ENCODE measurements at places on chromosomes 13 and 19. TPM values are rescaled to one million over a fixed set of nuclear protein-coding genes. Genes with fewer than 3 reads are reported as not detected.

The WDR87 gene
- not detected for total RNA-seq

The DAND5 gene
- total RNA-seq = 0.11 TPM

The ZNF432 gene
- total RNA-seq = 13.6 TPM

The IQCN gene
- total RNA-seq = 0.48 TPM

The IGSF23 gene
- not detected for total RNA-seq

DNA sequence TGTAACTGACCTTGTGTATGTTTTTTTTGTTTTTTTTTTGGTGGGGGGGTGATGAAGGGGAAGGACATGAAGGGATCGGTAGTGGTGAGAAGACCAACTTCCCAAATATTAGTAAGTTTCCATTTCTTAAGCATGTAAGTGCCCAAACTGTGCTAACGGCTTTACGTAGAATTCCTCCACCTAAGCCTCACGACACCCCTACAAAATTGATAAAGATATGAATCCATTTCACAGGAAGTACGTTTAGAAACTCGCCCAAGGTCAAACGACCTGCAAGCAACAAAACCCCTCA is 649 bp downstream of the UQCRFS1 start:
- DNase-seq = no peak
- H3K36me3 ChIP-seq = peaks cover 37% of the 10 kb centered on the region
- no peak overlapping the region for H3K27ac ChIP-seq
- no peaks in the 10 kb centered on the region for H3K27me3 ChIP-seq
- H3K4me3 ChIP-seq = peak overlapping the region; percentile 87
- no peaks in the 10 kb centered on the region for H3K4me1 ChIP-seq

- H3K36me3 ChIP-seq = no peaks in the 10 kb centered on the region
- DNase-seq = no peak
- no peak overlapping the region for H3K27ac ChIP-seq
- H3K4me1 ChIP-seq = no peaks in the 10 kb centered on the region
- H3K27me3 ChIP-seq = no peaks in the 10 kb centered on the region
These were observed 2193.1 kb downstream of the PCDH9 start for GRCh38 chr13:65036999-65037398.

DNA sequence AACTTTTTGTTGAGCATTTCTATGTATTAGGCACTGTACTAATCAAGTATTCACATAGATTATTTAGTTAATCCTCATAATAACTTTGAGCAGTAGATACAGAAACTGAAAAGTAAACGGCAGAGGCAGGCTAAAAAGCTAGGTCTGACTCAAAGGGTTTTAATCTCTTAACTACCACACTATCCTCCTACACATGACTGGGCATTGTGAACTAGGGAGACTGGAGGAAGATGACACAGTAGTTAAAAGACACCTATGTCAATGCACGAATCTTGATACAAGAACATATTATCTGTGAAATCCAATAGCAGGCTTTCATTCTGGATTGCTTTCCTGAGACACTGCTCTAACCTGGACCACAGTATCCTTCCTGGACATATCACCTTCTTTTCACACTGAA is 36.3 kb downstream of the MICU2 start:
- peaks cover 16% of the 10 kb centered on the region for H3K36me3 ChIP-seq
- H3K4me3 ChIP-seq = no peak overlapping the region
- no peaks in the 10 kb centered on the region for H3K4me1 ChIP-seq
- DNase-seq = no peak
- H3K27me3 ChIP-seq = no peaks in the 10 kb centered on the region

- peak overlapping the region; percentile 5 for H3K27ac ChIP-seq
- no peaks in the 10 kb centered on the region for H3K4me1 ChIP-seq
- peak; percentile 69 for DNase-seq
- H3K4me3 ChIP-seq = peak overlapping the region; percentile 95
- peaks cover 38% of the 10 kb centered on the region for H3K36me3 ChIP-seq
These were observed 1.3 kb downstream of the ZNF616 start for GRCh38 chr19:52138278-52138982.

DNA sequence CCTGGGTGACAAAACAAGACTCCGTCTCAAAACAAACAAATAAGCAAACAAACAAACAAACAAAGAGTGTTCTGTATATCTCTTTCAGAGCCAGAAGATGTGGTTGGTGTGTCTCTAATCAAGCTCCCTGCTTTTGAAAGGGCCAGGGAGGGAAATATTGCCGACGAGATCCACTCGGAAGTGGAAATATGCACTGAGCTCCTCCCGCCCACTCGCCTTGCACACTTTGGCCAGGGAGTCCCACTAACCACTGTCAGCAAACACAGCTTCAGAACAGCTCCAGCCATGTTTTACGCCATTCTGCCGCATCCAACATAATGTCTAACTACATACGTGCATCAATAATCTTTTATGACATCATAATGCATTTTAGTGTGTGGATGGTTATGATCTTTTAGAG is 155.5 kb upstream of the VSTM2B start:
- H3K4me3 ChIP-seq = no peak overlapping the region
- no peaks in the 10 kb centered on the region for H3K36me3 ChIP-seq
- H3K27me3 ChIP-seq = no peaks in the 10 kb centered on the region

- H3K27me3 ChIP-seq = no peaks in the 10 kb centered on the region
- DNase-seq = no peak
- H3K36me3 ChIP-seq = no peaks in the 10 kb centered on the region
- H3K4me3 ChIP-seq = no peak overlapping the region
- no peaks in the 10 kb centered on the region for H3K4me1 ChIP-seq
These were observed 9.4 kb upstream of the LRRC63 start for GRCh38 chr13:46202188-46202795.

DNA sequence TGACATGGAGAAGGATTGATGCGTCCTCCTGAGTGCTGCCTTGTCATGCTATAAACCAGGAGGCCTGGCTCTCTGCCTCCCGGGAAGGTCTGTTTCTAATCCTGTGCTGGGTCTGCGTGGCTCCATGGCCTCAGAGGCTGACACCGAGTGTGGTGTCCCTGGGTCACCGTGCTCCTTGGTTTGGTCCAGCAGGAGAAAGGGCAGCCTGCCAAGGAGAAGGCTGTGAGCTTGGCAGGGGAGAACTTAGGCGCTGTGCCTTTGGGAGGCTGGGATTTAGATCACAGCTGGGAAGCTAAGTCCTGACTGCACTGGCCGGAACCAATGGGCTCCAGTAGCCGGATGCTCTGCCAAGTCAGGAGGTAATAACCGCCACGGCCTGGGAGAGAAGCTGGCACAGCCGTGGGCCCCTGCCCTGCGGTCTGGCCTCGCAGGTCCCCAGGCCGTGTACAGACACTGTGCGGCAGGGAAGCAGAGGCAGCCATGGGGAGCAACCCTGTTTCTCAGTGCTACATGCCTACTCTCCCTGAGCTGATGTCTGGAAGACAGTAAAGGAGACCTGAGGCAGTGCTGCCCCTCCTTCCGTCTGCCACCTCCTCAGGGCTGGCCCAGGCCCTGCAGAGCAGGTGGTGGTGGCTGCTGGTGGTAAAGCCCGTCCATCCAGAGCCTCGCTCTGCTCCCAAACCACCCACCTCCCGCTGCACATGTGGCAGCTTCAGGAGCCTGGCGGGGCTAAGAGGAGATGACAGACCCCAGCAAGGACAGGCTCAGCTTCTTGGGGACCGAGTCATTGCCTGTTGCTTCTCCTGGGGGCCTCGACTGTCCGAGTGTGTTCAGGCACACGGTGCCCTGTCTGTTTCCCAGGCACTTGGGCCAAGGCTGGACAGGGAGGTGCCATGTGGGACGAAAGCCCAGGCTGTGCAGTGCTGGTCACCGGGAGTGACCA is 44.9 kb downstream of the C13orf46 start:
- no peaks in the 10 kb centered on the region for H3K4me1 ChIP-seq
- H3K27ac ChIP-seq = no peak overlapping the region
- no peak overlapping the region for H3K4me3 ChIP-seq

GRCh38 chr19:49887665-49888509 is 8.8 kb downstream of the IL4I1 start:
- no peaks in the 10 kb centered on the region for H3K4me1 ChIP-seq
- H3K4me3 ChIP-seq = no peak overlapping the region
- no peak overlapping the region for H3K27ac ChIP-seq
- H3K27me3 ChIP-seq = no peaks in the 10 kb centered on the region
- no peak for DNase-seq

DNA sequence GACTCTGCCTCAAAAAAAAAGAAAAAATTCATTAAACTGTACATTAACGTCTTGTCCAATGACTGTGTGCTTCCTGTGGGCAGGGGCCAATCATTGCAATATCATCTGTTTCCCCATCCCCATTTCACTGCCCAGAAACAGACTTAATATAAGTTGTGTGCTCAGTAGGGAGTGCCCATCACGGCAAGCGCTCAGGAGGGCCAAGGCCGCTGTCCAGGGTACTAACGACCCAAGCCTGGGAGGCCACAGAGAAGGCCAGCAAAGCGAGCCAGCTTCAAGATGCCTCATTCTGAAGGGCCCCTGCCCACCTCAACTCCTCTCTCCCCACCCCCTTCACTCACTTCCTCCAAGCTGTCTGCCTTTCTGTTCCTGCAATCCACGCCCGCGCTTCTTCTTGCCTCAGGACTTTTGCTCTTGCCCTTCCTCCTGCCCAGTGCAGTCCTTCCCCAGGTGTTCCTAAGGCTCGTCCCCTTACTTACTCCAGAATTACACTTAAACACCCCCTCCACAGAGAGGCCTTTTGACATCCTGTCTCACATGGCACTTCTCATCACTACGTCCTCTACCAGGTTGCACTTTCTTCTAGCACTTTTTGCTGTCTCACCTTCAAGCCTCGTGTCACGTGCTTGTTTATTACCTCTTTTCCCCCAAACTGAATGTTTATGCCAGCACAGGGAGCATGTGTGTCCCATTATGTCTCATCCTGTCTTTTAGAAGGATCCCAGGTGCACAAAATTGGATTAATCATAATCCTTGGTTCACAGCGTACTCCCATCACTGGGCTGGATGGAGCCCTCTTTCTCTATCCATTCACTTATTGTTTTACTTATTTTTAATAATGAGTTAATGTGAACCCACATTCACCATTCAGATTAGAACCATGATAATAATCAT is 11.3 kb upstream of the POU2F2 start:
- H3K4me3 ChIP-seq = no peak overlapping the region
- H3K4me1 ChIP-seq = no peaks in the 10 kb centered on the region
- no peak overlapping the region for H3K27ac ChIP-seq
- peak; percentile 73 for DNase-seq

- peaks cover 4% of the 10 kb centered on the region for H3K4me1 ChIP-seq
- DNase-seq = no peak
- no peak overlapping the region for H3K4me3 ChIP-seq
- peaks cover 4% of the 10 kb centered on the region for H3K36me3 ChIP-seq
- no peak overlapping the region for H3K27ac ChIP-seq
These were observed 81.0 kb upstream of the UBAC2 start for GRCh38 chr13:99119656-99120055.

DNA sequence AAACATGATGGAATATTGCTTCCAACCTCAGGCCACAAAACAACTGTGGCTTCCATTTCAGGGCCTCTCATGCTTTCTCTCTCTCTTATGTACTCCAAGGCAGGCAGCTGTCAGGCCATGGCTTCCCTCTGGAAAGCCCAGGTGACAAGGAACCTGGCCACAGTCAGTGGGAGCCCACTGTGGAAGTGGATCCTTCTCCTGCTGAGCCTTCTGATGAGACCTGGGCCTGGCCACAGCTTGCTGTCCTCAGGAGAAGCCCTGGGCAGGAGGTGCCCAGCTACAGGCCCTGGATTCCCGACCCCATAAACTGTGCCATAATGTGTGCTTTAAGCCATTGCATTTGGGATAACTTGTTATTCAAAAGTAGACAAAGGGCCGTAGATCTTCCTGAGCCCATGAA is 71.2 kb downstream of the SPACA7 start:
- no peak overlapping the region for H3K27ac ChIP-seq
- no peaks in the 10 kb centered on the region for H3K36me3 ChIP-seq
- H3K27me3 ChIP-seq = no peaks in the 10 kb centered on the region

All from H9 (cell line).